Ovary (tissue), 10 donors: ENCODE measurements at places on chromosomes 5 and 9. TPM values are rescaled to one million over a fixed set of nuclear protein-coding genes. Genes with fewer than 3 reads are reported as not detected.

The ADCY2 gene
- 5.8 TPM for total RNA-seq

The C1QTNF3 gene
- total RNA-seq = 3.0 TPM

The SLCO6A1 gene
- not detected for total RNA-seq

The LCN15 gene
- not detected for total RNA-seq

The FRRS1L gene
- 48.1 TPM for total RNA-seq

The IL4 gene
- total RNA-seq = not detected

The CAMK2A gene
- 0.12 TPM for total RNA-seq

The PLAC8L1 gene
- total RNA-seq = not detected

The CAMK4 gene
- total RNA-seq = 0.74 TPM

The PPWD1 gene
- total RNA-seq = 36.7 TPM

The LCN6 gene
- total RNA-seq = 3.4 TPM

The REXO4 gene
- 31.0 TPM for total RNA-seq

The ZBED3 gene
- 9.9 TPM for total RNA-seq

The MED7 gene
- 11.5 TPM for total RNA-seq

The PCDHB5 gene
- 16.2 TPM for total RNA-seq

The SPATA31A3 gene
- total RNA-seq = not detected

The SH3RF2 gene
- total RNA-seq = 0.48 TPM

The IL9 gene
- total RNA-seq = not detected

The FAM169A gene
- 13.3 TPM for total RNA-seq

The SMIM32 gene
- total RNA-seq = 0.13 TPM

The C9orf43 gene
- total RNA-seq = 0.48 TPM

The PAPPA gene
- 4.6 TPM for total RNA-seq
